ENCODE measurements at places on chromosomes 2 and 18.
A peak's percentile ranks its signal among the peaks of the same experiment; 100 is the strongest.

- DNase-seq: peak; percentile 45
Measured at GRCh38 chr2:178280244-178280852, 86.0 kb downstream of the OSBPL6 start.

DNA sequence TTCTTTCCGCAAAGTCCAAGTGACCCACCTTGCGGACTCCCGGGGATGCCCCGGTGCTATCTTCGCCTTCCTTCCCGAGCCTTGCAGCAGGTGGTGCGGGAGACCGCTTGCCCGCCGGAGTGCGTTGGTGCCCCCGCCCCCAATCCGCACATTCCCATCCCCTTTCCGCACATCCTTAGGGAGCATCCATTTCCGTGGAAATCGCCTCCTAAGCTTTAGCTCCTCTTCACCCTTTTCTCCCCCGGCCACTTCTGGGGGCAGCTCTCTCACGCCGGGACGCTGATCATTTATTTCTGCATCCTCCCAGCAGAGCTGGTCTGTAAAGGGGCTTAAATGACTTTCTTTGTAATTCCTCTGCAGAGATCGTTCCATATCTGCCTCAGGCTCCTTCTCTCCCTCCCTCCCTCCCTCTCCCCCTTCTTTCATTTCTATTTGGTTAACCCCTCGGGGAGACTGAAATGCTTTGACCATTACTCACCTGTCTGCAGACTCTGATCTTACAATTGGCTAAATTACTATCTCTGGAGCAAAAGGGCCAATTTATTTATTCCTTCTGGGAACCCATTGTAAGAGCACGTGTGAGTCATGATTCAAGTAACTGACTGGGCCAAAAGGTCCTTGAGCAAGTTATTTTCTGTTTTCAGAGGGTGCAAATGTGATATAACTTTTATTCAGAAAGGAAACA, 1.3 kb upstream of the LYPD1 start:
- peak; percentile 7 for DNase-seq

- no peak for DNase-seq
Measured at GRCh38 chr2:191941376-191941929, 94.6 kb upstream of the CAVIN2 start.

DNA sequence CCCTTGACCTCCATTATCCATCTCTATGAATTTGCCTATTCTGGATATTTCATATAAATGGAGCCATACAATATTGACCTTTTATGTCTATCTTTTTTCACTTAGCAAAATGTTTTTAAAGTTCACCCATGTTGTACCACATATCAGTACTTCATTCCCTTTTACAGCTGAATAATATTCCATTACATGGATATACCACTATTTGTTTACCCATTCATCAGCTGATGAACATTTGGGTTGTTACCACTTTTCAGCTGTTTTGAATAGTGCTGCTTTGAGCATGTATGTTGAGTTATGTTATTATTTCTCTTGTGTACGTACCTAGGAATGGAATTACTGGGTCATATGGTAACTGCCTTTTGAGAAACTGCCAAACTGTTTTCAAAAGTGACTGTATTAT, 93.7 kb upstream of the DNMT3A start:
- DNase-seq: no peak

GRCh38 chr18:11880586-11881304, 27.4 kb downstream of the MPPE1 start:
- no peak for DNase-seq

- DNase-seq: no peak
Measured at GRCh38 chr18:63202828-63203227, 116.7 kb downstream of the BCL2 start.

DNA sequence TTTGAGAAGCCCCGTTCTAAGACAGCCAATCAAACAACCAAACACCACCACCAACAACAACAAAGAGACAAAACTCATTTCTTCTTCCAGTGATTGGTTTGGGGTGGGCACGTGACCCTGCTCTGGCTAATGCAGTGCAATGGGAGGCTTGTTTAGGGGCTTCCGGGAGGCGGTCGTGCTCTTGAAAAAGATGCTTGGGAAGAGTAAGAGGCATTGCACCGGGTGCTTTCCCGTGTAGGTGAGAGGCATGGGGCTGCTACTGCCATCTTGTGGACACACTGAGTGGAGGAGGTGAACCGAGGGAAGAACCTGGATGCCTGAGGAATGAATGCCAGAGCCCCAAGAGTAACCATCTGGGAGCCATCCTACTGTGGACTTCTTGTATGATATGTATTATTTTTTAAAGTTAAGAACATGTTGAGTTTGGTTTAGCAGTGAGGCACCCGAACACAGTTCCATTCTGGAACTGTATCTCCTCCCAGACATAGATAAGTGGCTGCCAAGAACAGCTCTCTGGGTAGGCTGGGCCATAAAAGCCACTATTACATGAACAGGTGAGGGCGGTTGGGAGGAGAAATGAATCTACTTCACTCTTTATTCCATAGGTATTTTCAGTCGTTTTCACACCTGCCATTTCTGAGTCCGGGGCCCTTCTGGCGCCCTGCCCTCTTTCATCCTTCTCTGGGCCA, 19.1 kb upstream of the ARHGAP25 start:
- peak; percentile 52 for DNase-seq

DNA sequence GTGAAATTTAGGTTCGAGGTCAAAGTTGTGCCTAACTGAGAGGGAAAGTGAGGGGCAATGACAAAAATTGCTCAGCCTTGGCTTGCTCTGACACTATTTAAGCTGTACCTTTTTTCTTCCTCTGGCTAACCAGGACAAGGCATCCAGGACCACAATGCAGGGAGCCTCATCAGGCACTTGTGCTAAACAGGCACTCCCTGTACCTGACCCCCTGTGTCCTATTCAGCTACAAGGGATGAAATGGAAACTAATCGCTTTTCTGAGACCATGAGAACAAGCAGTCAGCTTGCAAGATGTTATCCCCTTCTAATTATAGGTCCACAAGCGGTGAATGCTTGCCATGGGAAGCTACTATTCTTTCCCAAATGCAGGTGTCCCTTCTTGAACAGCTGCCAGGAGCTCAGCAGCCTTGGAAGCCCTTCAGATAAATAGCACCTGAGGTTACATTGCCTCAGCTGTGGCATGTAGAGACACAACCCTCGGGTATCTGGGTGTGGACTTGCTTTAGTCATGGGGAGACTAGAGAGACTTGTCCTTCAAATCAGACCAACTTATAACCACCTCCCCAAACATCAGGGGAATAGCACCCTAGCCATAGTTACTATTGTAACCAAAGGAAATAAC, 19.1 kb upstream of the ITGA6 start:
- DNase-seq: peak; percentile 86

DNA sequence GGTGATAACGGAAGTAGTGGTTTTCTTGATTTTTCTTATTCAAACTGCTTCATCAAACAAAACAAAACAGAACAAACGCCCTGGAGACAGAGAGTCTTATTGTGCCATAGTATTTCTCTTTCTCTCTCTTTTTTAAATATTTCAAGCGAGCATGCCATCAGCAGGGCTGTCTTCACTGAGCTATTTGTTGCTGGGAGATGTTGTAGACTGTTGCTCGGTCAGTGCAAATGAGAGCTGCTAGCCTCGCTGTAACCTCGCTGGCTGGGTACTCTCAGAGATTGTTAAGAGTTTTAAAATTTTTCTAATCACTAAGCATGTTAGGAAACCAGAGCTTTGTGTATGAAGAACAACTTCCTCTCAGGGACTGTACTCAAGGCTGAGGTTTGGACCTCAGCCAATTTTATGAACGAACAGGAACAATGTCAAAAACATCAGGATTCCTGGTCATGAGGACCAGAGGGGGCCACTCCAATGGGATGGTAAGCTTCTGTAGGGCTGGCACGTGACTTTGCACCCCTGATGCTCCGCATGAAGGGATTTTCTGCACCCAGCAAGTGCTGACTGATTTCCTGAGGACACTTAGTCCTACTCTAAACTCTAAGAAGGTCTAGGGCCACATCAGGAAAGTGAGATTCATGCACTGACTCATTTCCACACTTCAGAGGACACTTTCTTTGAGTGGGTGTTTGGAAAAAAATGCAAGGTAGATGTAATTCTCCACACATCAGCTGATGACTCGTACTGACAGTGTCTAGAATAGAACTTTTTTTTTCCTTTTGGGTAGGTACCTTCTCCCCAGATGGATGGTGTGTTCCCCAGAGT, 59.8 kb upstream of the IL1R1 start:
- DNase-seq: peak; percentile 7

DNA sequence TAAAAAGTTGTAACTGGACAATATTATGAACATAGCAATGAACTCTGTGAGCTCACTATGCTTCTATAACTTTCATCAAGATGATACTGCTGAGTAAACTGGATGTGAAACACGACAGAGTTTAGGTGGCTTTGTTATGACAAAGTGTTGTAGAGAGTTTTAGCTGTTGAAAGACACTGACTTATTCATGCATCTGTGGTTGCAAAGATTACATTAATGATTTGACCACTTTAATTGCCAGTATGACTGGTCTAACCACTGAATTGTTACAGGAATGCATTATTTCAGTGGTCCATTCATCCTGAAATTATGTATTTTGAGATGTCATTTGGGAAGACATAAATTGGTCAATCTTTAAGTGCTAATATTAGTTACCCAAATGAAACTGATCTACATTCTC, 117.9 kb downstream of the SPHKAP start:
- no peak for DNase-seq

GRCh38 chr2:71814885-71815284, 332.8 kb downstream of the CYP26B1 start:
- no peak for DNase-seq

DNA sequence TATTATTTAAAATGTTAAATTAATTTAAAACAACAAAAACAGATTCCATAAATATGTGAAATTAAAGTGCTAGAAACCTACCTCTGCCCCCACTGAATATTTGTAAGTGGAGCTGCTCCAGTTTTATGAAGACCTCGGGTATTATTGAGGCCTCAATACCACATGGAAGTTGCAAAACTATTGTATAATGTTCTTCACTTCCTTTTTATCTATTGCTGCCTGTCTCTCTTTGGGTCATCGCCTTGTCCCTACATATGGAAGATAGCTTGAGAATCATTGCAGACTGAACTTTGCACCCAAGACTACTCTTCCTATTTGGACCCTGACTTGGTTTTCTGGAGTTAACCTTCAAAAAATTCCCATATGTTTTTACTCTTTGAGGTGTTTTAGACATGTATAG, 212.1 kb upstream of the NETO1 start:
- no peak for DNase-seq

- peak; percentile 49 for DNase-seq
Measured at GRCh38 chr2:174699993-174700766, 64.1 kb downstream of the CHRNA1 start.

DNA sequence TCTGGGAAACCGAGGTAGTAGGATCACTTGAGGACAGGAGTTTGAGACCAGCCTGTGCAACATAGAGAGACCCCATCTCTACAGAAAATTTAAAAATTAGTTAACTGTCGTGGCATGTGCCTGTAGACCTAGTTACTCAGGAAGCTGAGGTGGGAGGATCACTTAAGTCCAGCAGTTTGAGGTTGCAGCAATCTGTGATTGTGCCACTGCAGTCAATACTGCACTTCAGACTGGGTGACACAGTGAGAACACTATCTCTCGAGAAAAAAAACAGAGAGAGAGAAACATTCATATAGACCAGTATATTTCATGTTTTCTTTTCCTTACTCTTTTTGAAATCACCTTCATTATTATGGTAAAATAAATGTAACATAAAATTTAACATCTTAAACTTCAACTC, 290.7 kb upstream of the CYP26B1 start:
- DNase-seq: no peak

DNA sequence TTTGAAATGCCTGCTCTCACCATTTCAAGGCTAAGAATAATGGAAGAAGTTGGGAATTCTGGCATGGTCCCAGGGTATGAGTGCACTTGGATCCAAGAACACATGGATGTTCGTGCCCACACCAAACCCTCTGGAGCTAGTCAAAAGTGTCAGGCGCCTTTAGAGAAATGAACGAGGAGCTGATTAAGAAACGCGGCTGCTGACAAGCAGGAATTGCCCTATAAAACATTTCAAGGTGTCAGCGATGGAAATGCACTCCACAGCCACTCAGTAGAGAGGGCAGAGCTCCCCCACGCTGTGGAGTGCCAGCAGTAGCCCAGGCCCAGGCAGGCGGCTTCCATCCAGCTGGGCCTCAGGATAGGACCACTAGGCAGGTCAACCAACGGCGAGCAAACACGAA, 213.7 kb downstream of the TTC32 start:
- DNase-seq: no peak

- DNase-seq: no peak
Measured at GRCh38 chr2:3483986-3484960, 35.1 kb downstream of the ADI1 start.

GRCh38 chr2:28413152-28413898, 20.7 kb downstream of the FOSL2 start:
- no peak for DNase-seq

DNA sequence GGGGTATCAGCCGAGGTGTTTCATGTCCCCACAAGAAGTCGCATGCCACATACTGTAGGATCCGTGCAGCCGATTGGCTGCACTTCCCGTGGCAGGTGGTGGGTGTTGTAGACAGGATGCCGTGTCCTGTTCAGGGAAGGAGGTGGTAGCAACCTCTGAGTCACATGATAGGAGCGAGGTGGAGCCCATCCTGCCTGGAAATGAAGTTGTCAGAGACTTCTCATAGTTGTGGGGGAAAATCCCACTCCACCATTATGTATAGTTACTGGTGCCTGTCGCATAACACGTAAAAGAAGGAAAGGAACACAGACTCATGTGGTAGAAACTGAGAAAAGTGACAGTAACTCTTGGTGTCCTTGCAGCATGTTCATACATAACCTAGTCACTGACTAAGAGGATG, 91.4 kb upstream of the IL1R2 start:
- DNase-seq: no peak

GRCh38 chr2:196260546-196260945, 89.2 kb upstream of the STK17B start:
- no peak for DNase-seq

GRCh38 chr18:48845174-48845573, 105.6 kb downstream of the SMAD7 start:
- DNase-seq: no peak

- DNase-seq: no peak
Measured at GRCh38 chr2:45070113-45070652, 60.9 kb upstream of the SIX2 start.

GRCh38 chr2:69113627-69114026, 100.6 kb downstream of the ANTXR1 start:
- DNase-seq: no peak

- DNase-seq: peak; percentile 86
Measured at GRCh38 chr2:161122772-161123530, 37.3 kb upstream of the TANK start.

DNA sequence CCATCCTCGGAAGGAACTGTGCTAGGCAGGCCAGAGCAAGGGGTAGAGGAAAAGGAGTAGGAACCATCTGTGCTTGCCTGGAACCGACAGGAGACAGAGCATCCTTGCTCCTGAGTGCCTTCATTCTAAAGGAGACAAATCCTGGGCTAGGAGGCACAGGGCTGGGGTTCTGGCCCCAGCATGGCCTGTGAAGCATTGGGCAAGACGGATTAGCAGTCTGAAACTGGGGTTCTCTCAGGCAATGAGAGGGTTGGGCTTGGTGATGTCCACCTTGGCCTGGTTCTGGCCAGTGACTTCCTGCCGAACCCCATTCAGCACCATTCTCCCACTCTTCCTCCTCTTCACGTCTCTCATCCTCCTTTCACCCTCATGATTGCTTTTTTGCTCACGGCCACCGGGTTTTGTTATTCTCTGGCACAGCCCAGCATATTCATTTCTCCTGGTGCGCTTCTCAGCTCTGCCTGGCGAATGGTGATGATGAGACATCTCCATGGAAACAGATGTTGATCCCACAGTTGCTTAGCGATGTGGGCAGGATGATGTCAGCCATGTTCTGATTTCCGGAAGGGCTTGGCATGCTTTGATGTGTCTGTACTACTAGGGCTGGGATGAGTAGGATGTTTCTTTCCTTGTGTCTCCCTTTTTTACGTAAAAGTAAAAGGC, 127.7 kb downstream of the CAPN13 start:
- no peak for DNase-seq

GRCh38 chr2:152508446-152508845, 173.5 kb downstream of the FMNL2 start:
- no peak for DNase-seq
